ENCODE measurements at places on chromosomes 6 and 20.

- DNase-seq, result no peak
Measured at GRCh38 chr6:74638412-74638811, 567.4 kb downstream of the COL12A1 start.

- no peak for DNase-seq
Measured at GRCh38 chr6:137403855-137404254, 90.3 kb downstream of the OLIG3 start.

GRCh38 chr6:27375613-27376079, 12.9 kb upstream of the ZNF391 start:
- no peak for DNase-seq

DNA sequence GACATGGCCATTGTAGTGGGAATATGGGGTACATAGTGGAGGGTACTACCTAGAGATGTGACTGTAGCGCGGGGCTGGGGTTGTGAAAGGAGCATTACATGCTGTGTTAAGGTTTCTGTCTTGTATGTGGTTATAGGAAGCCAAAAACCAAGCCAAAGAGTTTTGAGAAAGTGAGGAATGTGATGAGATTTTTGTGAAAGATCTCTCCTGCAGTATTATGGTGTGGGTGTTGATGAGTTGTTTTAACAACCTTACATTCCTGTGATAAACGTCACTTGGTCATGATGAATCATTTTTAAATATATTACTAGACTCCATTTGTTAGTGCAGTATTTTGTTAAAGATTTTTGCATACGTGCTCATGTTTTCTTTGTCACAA, 48.9 kb downstream of the ZFAND3 start:
- peak; percentile 7 for DNase-seq

Data from stimulated activated CD8-positive, alpha-beta memory T cell treated with anti-CD3 and anti-CD28 coated beads, Interleukin-15, amount 100 ng/mL, for 48 hours (primary cell).